NCI-H524 (cell line): ENCODE measurements at places on chromosomes 2 and 18.

GRCh38 chr2:46171996-46172546 is 125.1 kb upstream of the EPAS1 start:
- no peak for DNase-seq

- DNase-seq, result no peak
Measured at GRCh38 chr2:88651646-88652045, 24.4 kb upstream of the EIF2AK3 start.

GRCh38 chr18:48777026-48777743 is 173.6 kb downstream of the SMAD7 start:
- DNase-seq, result no peak

- DNase-seq, result no peak
Measured at GRCh38 chr2:240902615-240903041, 3.5 kb upstream of the CROCC2 start.

DNA sequence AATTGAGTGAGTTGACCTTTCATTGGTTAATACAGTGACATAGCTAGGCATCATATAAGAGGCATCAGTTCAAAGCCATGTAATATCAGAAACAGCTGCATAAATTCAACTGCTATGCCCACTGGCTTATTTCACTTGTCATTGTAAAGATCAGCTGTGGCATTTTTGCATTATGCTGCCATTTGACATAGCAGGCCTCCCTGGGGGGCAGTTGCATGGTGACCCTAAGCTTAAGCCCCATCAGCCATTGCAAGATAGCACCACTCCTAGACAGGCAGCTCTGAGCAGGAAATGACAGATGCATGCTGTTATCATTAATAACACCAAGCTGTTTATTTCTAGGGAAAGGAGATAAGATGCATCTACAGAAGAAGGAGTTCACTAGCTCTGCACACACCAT is 233.4 kb upstream of the CNTNAP5 start:
- DNase-seq, result peak; percentile 71

DNA sequence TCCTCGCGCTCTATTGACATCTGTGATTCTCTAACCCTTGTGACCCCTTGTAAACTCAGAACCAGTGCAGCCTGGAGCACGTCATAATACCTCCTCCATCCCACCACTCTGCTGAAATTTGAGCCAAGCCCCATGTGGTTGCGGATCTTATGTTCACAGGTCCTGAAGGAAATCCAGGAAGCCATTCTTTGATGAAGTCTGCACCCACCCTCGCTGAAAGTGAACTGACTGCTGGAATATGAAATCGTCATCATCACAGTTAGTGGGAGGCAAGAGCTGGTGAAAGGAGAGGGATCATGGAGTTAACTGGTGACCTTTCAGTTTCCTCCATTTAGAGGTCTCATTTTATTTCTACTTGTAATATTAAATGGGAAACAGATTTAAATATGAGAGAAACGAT is 21.6 kb downstream of the ZEB2 start:
- peak; percentile 62 for DNase-seq

- no peak for DNase-seq
Measured at GRCh38 chr18:28692337-28692736, 515.4 kb upstream of the CDH2 start.

- peak; percentile 32 for DNase-seq
Measured at GRCh38 chr2:137467246-137467862, 496.9 kb upstream of the HNMT start.

DNA sequence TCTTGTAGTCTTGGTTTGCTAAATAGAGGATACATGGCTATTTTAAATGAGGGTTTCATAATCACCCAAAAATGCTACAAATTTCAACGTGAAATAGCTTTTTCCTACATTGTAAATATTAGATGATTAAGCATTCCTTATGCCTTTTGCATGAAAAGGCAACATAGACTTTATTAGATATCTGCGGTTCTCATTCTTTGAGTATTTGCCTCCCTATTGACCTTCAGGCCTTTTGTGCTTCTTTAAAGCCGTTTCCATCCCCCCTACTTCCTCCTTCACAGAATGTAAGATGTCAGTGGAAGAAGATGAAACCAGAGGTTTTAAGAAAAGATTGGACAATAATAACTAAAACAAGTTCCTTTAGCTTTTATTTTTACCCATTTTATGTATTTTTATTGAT is 144.1 kb downstream of the UBE2E3 start:
- DNase-seq, result no peak

GRCh38 chr2:106176446-106177099 is 17.5 kb downstream of the UXS1 start:
- DNase-seq, result no peak

DNA sequence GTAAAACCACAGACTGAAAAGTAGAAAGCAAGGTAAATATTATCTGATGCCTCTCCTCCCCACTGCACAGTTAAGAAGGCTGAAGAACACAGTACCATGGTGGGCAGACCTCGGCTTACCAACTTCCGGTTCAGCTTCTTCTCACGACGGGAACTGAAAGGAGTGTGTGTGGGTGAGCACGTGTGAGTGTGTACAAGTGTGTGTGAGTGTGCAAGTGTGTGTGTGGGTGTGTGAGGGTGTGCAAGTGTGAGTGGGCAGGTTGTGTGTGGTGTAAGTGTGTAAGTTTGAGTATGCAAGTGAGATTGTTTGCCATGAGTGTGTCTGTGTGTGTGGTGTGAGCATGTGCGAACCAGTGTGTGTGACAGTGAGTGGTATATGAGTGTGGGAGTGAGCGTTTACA is 103.5 kb downstream of the ADD2 start:
- DNase-seq, result no peak

DNA sequence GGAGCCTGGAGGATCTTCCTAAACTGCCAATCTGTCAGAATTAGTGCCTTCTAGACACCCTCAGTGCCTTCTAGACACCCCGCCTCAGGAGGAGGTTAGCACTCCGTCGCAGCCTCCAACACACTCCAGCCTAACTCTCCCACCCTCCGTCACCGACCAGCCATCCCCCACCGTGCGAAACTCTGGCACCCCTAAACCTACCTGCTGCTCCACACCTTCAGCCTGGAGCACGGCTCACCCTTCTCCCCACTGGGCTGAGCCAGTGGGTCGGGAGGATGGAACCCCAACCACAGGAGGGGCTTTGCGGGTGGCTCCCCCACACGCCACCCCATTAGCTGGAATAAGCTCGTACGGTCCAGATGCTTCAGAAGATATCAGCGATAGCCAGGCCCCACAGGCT is 468.9 kb upstream of the HS6ST1 start:
- DNase-seq, result no peak

DNA sequence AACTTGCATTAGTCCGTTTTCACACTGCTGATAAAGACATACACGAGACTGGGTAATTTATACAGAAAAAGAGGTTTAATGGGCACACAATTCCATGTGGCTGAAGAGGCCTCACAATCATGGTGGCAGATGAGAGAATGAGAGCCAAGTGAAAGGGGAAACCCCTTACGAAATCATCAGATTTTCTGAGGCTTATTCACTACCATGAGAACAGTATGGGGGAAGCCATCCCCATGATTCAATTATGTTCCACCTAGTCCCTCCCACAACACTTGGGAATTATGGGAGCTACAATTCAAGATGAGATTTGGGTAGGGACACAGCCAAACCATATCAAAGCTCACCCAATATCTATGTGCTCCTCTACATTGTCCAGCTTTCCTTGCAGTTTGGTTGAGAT is 16.0 kb upstream of the SERPINE2 start:
- no peak for DNase-seq

- DNase-seq, result no peak
Measured at GRCh38 chr18:53551868-53552426, 672.5 kb downstream of the MBD2 start.

DNA sequence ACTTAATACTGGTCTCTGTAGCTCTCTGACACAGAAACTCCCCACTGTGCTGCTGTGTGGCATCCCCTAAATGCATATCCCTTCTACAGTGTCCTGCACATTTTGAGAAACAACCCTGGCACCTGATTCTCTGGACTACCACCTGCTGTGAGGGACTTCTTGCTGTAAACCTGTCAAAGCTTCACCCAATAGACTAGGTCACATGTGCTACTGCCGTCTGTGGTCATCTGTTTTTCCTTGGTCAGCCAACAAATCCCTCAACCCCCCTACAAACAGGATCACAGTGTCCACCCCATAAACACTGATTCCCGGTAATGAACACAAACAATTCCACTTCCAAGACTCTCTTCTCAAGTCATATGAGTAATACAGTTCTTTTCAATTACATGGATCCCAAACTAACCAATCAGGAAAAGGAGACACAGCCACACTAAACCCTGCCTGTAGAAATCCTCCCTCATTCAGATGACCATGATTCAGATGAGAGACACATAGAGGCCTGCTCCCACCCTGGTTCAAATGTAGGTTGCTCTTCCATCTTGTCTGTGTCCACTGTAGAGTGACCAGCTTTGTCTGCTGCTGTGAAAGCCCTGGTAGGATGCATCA is 1157.4 kb downstream of the RPIA start:
- no peak for DNase-seq

DNA sequence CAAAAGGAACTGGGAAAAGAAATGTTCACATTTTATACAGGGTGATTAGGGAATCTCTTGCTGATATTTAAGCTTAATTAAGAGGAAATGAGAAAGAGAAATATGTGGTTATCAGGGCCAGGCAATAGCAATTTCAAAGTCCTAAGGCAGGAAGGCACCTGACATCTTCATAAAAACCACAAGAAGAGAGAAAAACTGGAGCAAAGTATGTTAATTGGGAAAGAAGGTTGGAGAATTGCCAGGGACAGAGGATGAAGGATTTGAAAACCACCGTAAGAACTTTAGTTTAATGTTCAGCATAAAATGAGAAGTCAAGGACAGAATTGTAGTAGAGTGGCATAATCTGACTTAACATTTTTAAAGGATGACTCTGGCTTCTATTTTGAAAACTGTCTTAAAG is 691.8 kb upstream of the NRXN1 start:
- no peak for DNase-seq

GRCh38 chr2:216545359-216545758 is 46.7 kb downstream of the RPL37A start:
- DNase-seq, result no peak

- DNase-seq, result no peak
Measured at GRCh38 chr2:74876081-74876886, 42.4 kb downstream of the HK2 start.

- no peak for DNase-seq
Measured at GRCh38 chr2:231930593-231931281, 4.5 kb upstream of the NPPC start.

DNA sequence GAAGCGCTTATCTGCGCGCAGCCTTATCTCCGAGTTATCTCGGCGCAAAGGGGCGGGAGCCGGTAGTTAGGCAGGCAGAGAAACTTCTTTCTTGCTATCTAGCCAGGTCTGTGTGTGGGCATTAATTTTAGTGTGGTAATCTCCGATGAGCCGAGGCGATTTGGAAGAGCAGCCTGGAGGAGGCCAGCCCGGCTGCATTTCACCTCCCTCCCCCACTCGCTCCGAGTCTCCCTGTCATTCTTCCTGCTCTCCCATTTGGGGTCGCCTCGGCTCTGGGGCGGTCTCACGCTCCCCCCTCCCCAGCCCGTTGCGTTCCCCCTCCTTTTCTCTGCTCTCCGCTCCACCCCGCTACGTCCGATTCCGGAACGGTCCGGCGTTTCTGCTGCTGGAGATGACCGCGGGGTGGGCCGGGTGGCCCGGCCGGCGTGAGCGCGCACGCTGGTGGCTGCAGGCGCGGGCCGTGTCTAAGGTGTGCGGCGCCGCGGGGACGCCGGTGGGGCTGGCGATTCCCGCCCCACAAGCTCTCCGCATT is 566 bp downstream of the GATA6 start:
- DNase-seq, result peak; percentile 40

- DNase-seq, result no peak
Measured at GRCh38 chr2:180203972-180204371, 196.9 kb upstream of the CWC22 start.

DNA sequence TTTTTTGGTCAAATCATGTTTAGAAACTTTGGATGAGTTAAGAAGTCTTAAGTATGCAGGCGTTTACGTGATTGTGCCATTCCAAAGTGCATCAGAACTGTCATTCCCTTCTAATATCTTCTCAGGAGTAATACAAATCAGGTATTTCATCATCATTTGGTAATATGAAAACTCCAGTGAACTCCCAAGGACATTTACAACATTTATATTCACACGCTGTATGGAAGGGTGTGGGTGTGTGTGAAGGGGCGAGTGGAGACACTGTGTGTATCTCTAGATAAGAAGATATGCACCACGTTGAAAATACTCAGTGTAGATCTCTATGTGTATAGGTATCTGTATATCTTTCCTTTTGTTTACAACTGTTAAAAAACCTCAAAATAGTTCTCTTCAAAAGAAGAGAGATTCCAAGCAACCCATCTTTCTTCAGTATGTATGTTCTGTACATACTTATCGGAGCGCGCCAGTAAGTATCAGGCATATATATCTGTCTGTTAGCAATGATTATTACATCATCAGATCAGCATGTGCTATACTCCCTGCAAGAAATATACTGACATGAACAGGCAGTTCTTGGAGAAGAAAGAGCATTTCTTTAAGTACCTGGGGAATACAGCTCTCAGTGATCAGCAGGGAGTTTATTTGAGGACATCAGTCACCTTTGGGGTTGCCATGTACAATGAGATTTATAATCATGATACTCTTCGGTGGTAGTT is 29.3 kb downstream of the COX7A2L start:
- no peak for DNase-seq

GRCh38 chr2:36807223-36807886 is 110.8 kb downstream of the VIT start:
- DNase-seq, result peak; percentile 49

DNA sequence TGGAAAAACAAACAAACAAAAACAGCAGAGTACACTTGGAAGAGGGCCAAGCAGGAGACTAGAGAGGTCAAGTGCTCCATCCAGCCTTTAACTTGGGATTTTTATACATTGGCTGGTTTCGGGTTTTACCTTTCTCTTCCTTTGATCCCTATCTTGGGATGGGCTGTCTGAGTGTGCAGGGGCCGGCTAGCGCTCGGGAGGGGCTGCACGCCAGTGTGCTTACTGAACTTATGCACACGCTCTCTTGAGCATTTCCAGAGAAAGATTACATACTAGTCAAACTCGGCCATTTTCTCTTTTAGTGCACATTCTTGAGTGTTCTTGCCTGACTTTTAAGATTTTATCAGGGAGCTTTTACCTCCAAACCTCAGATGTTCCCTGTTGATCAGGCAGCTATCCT is 707.8 kb downstream of the DSC3 start:
- no peak for DNase-seq

DNA sequence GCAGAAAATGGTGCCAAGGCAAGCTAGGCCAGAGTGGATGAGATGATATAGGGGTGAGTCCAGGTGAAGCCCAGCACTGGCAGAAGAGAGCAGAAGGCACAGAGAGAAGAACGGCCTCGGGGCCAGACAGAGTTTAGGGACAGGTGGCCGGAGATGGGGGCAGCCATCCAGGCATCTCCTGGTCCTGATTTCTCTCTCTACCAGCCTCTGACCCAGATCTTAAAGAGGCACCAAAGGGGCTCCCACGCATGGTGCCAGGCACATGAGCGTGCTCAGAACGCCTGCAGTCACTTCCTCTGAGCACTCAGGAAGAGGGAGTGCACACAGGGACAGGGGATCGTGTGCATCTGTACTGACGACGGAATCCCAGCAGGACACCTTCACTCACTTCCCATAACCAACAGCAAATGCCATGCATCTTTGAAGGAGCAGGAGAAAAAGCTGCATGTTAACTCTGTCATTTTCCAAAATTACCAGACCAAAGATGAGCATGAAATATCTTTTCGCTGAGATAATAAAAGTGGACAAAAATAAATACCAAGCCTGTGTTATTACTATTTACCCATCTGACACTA is 427.8 kb upstream of the MYT1L start:
- no peak for DNase-seq

- DNase-seq, result peak; percentile 65
Measured at GRCh38 chr2:208266553-208266893, 468 bp downstream of the PIKFYVE start.

GRCh38 chr2:128473175-128474035 is 154.7 kb upstream of the HS6ST1 start:
- peak; percentile 82 for DNase-seq
